ENCODE measurements at places on chromosomes 2 and 18. TPM values are rescaled to one million over a fixed set of nuclear protein-coding genes. Genes with fewer than 3 reads are reported as not detected.

- DNase-seq: no peak
Observed at GRCh38 chr2:163077241-163077640, 238.7 kb upstream of the KCNH7 start.

GRCh38 chr18:22999212-22999611 is 66.1 kb downstream of the RBBP8 start:
- DNase-seq: no peak

- DNase-seq: no peak
Observed at GRCh38 chr2:109254174-109254904, 125.3 kb downstream of the SH3RF3 start.

DNA sequence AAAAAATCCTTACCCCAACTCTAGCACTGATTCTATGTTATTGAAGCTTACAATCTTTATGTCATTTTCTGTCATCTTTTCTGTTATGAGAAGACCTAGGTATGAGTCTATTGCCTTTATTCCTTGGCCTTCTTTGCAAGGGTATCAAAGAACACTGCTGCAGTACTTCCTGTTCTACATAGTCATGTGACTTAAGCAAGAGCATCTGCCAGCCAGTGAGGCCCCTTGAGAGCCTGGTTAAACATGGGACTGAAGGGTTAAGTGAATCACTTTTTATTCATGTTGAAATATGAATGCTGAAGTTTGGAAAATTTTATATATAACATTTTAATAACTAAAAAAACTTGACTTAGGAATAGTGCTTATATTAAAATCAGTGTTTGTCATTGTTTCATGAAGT is 844 bp upstream of the CPS1 start:
- DNase-seq: no peak

GRCh38 chr2:228507870-228508269 is 326.4 kb upstream of the SPHKAP start:
- DNase-seq: no peak

The SPDYA gene
- total RNA-seq: 0.86 TPM

The IL36A gene
- total RNA-seq: not detected

All from Daoy (cell line).